ENCODE measurements at places on chromosomes 3 and 15.

DNA sequence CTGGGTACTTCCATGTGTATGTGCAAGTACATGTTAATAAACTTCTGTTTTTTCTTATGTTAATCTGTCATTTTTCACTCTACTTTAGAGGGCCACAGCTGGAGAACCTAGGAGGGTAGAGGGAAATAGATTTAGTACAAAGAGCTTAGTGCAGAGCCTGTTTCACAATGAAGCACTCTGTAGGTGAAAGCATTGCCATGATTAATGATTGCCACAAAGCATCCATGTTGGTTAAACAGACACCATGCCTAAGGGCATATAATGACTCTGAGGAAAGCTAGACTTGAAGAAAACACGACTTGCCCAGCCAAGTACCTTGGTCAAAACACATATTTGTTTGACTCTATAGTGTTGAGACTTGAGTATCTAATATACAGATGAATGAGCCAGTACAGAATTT, 338.4 kb downstream of the FHIT start:
- DNase-seq: no peak

GRCh38 chr3:101381809-101382208, 61.4 kb upstream of the IMPG2 start:
- DNase-seq: no peak

GRCh38 chr3:52004163-52004787, 8.6 kb upstream of the RPL29 start:
- peak; percentile 68 for DNase-seq

- DNase-seq: no peak
These were observed 19.3 kb downstream of the ARHGAP31 start for GRCh38 chr3:119313461-119313860.

- DNase-seq: no peak
These were observed 10.8 kb downstream of the PLD1 start for GRCh38 chr3:171799501-171799900.

- DNase-seq: no peak
These were observed 486.7 kb downstream of the DIPK2A start for GRCh38 chr3:144458283-144458682.

GRCh38 chr15:70037292-70037640, 60.5 kb downstream of the TLE3 start:
- no peak for DNase-seq

DNA sequence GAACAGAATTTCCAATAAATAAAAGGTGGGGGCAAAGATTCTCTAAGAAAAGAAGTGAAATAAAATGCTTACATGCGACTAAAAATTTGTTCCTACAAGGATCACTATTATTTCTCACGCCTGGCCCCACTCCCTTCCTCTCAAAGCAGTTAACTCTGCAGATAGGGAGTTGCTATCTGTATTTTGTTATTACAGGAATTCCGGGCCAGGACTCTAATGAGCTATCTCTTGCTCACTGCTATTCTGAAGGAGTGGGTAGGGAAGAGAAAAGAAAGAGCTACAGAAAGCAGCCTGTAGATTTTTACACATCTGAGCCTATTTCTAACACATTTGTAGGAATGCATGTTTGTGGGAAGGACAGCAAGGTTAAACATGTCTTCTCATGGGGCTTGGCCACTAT, 140.4 kb downstream of the PCCB start:
- DNase-seq: no peak

DNA sequence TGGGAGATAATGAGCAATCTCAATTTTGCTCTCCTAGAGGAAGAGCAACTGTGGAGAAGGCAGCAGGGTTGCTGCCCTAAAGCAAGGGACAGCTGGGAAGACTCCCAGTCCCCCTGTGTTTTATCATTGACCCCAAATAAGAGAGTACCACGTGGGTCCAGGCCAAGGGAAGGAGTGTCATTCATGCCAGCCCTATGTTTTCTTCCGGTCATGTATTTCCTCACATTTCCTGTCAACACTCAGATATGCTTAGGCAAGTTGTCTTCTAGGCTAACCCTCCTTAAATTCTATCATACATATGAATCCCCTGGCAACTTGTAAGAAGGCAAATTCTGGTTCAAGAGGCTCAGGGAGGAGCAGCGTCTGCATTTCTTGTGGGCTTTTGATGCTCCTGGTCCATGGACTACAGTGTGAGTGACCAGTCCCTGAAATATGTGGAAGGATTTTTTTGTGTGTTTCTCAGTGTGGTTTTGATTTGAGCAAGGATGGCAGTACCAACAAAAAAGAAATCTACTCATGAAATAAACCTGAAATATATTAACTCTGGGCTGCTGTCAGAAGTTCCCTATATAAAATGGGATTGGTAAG, 31.9 kb upstream of the RPP14 start:
- DNase-seq: no peak

- no peak for DNase-seq
These were observed 15.1 kb downstream of the TTC14 start for GRCh38 chr3:180617049-180617448.

DNA sequence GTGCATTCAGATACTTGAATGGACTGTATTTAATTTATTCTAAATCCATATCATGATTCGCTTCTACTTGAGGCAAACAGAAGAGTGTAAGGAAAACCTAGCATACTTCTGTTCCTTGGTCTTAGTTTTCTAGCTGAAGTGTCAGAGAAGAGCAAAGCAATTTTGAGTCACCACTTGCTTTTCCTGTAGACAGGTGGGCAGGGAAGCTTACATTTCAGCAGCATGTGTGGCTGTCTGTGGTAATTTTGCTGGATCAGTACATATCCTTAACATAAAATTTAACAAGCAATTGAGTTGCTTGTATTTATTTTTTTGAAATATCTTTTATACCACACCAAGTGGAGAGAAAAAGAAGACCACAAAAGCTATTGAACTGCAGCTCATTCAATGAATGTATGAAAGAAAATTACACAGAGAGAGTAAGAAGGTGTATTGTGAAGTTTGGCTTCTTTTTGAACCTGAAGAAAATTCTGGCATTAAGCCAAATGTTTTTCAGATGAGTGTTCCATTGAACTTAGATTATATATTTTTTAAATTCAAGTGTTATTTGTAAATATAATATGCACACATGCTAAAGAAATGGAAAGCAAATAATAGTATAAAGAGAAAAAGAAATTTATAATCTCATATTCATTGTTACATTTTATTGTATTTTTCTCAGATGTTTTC, 747.6 kb downstream of the NAALADL2 start:
- no peak for DNase-seq

GRCh38 chr3:161310649-161311423, 60.5 kb downstream of the SPTSSB start:
- DNase-seq: no peak

DNA sequence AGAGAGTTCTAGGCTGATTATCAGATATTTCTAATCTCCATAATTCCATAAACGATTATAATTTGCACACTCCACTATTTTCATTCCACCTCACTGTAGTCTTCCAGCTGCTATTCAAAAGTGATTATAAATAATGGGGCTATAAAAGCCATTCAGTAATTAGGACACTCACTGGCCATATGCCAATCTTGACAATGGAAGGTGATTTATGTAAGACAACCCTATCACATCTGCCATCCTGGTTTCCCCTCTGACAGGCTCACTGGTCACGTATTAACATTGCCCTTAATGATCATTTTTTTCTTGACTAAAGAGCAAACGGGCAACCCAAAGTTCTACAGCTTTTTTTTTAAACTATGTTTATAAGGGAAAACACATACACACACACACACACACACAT, 402.4 kb downstream of the MAGI1 start:
- DNase-seq: no peak

GRCh38 chr3:19539518-19540392, 391.4 kb downstream of the KCNH8 start:
- no peak for DNase-seq

GRCh38 chr3:169179321-169179720, 484.2 kb downstream of the MECOM start:
- DNase-seq: no peak

- no peak for DNase-seq
These were observed 292.3 kb upstream of the ZPLD1 start for GRCh38 chr3:102142379-102143060.

DNA sequence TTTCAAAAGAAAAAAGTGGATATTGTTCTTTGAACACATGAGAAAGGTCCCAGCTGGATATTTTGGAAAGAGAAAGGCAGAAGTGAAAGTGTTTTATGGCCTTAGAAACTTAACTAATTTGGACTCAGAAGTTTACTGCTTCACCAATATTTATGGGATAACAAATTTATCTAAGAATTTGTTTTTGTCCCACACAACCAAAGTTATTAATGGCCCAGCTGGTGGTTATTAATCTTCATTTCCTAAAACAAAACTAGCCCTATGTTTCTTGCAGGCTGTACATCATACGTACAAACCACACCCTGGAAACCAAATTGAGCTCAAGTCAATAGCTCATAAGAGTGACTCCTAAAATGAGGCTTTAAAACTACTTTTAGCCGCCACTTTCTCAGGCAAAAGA, 372.9 kb upstream of the LMCD1 start:
- DNase-seq: no peak

DNA sequence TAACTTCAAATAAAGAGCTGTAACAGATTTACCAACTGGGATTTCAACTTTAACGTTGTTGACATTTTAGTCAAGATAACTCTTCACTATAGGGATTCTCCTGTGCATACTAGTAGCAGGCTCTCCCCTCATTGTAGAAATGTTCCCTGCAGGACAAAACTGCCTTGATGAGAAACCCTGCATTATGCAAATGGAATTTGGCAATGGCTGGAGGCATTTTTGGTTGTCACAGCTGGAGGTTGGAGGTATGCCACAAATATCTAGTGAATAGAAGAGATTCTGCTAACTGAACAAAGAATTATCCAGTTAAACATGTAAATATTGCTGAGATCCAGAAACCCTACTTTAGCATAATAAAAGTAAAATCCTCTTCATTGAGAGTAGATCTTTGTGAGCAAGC, 928.8 kb upstream of the ALCAM start:
- no peak for DNase-seq

- DNase-seq: no peak
These were observed 296.9 kb downstream of the EPHB1 start for GRCh38 chr3:135091946-135092345.

GRCh38 chr15:23877502-23878412, 190.7 kb upstream of the NDN start:
- no peak for DNase-seq

GRCh38 chr3:66761093-66761780, 236.9 kb upstream of the KBTBD8 start:
- DNase-seq: no peak

DNA sequence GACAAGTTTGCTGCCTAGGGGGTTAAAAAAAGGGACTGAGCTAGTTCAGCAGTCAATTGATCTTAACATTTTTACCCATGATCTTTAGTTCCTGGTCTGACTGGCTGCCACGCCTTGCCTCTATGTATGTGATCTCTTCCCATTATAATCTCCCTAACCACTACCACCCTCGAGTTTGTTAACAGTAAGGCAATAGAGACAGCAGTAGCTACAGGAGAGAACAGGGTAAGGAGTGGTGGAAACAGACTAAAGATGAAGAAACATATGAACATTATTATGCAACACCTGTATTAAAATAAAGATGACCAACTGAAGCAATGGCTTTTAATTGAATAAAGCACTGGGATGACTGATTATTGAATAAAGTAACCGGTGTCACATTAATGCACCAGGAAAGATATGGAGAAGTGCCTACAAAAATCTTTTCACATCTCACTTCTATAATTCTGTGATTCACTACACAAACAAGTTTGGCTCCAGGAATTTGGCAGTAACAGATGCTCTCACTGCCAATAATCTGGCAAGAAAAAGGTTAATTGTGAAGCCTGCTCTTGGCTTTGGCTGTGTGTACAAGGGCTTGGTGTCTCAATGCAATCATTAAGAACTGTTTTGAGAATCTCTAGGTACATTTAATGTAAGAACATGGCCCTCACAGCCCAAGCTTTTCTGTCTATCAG, 95.7 kb downstream of the HHLA2 start:
- no peak for DNase-seq

DNA sequence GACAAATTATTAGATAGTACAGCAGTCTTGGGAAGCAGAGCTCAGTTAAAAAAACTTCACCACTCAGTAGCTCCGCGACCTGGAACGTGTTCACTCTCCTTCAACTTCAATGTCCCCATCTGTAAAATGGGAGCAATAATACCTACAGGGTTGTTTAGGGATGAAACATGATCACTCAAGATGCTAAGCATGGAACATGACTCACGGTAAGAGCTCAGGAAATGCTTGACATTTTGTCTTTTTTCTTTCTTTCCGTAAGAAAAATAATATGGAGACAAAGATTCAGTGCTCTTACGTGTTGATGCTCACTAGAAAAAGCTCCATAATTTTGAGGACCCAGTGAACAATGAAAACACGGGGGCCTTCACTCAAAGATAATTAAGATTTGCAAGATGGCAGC, 606.7 kb upstream of the MDFIC2 start:
- no peak for DNase-seq

- DNase-seq: no peak
These were observed 75.1 kb downstream of the CCK start for GRCh38 chr3:42190701-42191442.

DNA sequence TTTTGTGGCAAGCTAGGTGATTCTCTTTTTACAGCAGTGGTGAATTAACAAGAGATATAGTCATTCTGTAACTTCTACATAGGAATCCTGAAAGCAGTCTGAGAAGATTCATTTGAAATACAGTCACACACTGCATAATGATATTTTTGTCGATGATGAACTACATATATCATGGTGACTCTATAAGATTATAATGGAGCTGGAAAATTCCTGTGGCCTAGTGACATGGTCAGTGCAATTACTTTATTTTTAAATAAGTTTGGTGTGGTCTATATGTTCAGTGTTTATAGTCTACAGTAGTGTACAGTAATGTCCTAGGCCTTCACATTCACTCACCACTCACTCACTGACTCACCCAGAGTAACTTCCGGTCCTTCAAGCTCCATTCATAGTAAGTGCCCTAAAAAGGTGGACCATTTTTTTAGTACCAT, 511.4 kb upstream of the MCTP2 start:
- DNase-seq: no peak

GRCh38 chr3:181558870-181559269, 152.9 kb upstream of the SOX2 start:
- DNase-seq: peak; percentile 44

- DNase-seq: no peak
These were observed 1163.5 kb downstream of the ROBO1 start for GRCh38 chr3:78604341-78604740.

DNA sequence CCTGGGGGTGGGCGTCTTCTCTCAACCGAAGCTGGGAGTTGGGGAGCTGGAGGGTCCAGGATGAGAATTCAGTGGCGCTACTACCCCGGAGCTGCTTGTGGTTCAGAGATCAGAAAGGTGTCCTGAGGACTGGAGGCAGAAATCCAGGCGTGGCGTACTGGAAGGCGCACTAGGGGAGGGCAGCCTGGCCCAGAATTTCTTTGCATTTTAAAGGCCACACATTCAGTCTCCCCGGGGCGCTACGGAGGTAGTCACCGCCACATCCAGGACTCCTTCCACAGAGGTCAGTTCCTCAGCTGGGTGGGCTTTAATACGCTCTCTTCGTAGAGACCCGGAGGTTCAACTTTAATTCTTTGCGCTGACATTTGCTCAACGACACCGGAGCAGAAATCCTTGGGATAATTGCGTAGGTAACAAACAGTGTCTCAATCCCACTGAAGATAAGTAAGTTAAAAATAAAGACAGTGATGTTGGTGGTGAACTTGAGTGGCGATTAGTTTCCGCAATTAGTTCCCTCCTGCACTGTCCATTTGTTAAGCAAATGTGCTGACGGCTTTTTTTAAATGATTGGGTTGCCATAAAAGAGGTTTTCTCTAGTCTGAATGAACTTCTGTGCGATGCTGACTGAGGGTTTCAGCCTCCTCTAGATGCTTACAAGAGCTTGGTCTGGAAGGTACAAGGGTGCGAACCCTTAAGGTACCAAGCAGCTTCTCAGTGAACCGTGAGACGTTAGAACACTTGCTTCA, 535 bp downstream of the MCTP2 start:
- DNase-seq: no peak

GRCh38 chr3:53256704-53257055, 858 bp upstream of the TKT start:
- DNase-seq: no peak

All from Right ventricle myocardium superior (tissue), 1 donor.